ENCODE measurements at places on chromosomes 12 and 14. TPM values are rescaled to one million over a fixed set of nuclear protein-coding genes. Genes with fewer than 3 reads are reported as not detected.

GRCh38 chr12:54126696-54127537 is 61.9 kb downstream of the SMUG1 start:
- peak overlapping the region; percentile 85 for H3K4me3 ChIP-seq
- H3K27ac ChIP-seq: no peak overlapping the region
- H3K27me3 ChIP-seq: peaks cover 100% of the 10 kb centered on the region
- H3K4me1 ChIP-seq: peaks cover 21% of the 10 kb centered on the region

GRCh38 chr12:121379945-121380344 is 20.0 kb upstream of the RNF34 start:
- no peak for DNase-seq
- H3K27ac ChIP-seq: no peak overlapping the region
- H3K4me3 ChIP-seq: no peak overlapping the region
- no peaks in the 10 kb centered on the region for H3K4me1 ChIP-seq

DNA sequence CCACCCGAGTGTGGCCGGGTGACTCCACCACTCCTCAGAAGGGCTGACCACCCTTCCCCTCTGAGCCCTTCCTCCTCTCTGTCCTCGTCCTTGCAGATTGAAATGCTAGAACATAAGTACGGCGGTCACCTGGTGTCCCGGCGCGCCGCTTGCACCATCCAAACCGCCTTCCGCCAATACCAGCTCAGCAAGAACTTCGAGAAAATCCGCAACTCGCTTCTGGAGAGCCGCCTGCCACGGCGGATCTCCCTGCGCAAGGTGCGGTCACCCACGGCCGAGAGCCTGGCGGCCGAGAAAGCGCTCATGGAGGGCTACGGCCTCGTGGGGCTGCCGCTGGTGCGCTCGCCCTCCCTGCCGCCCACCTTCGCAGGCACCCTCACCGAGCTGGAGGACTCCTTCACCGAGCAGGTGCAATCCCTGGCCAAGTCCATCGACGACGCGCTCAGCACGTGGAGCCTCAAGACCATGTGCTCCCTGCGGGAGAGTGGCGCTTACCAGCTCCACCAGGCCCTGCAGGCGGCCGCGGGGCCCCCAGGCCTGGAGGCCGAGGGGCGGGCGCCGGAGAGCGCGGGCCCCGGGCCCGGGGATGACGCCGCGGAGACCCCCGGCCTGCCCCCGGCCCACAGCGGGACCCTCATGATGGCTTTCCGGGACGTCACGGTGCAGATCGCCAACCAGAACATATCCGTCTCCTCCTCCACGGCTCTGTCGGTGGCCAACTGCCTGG is 71.8 kb downstream of the IQSEC3 start:
- peaks cover 40% of the 10 kb centered on the region for H3K4me1 ChIP-seq
- peaks cover 21% of the 10 kb centered on the region for H3K27me3 ChIP-seq
- no peak overlapping the region for H3K4me3 ChIP-seq
- H3K27ac ChIP-seq: no peak overlapping the region
- no peaks in the 10 kb centered on the region for H3K36me3 ChIP-seq

DNA sequence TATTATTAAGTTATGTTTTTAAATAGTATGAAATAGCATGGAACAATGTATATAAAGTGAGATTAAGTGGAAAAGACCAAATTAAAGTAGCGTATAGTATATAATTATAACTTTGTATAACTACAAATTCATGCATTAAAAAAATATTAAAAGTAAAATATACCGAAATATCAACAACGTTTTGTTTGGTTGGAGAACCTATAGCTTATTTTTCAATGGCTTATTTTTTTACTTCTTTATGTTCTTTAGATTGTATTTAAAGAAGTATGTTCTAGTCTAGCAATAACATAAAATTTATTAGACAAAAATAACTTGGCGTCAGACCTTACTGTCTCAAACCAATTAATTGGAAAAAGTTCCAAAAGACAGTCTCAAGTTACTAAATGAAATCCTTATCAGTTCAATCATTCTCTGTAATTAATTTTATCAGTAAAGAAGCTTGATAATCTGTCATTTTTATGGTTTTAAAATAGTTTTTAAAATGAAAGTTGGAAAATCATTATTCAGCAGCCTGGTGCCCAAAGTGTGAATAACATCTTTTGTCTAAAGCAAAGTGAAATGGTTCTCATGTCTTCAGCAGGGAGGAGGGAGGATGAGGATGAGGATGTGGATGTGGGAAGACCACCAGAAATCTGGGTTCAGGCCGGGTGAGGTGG is 46.7 kb downstream of the IRAK3 start:
- H3K4me3 ChIP-seq: peak overlapping the region; percentile 56
- DNase-seq: no peak
- H3K36me3 ChIP-seq: no peaks in the 10 kb centered on the region
- H3K4me1 ChIP-seq: peaks cover 5% of the 10 kb centered on the region
- no peak overlapping the region for H3K27ac ChIP-seq

- no peak for DNase-seq
- no peaks in the 10 kb centered on the region for H3K4me1 ChIP-seq
- H3K27me3 ChIP-seq: peaks cover 6% of the 10 kb centered on the region
- no peak overlapping the region for H3K27ac ChIP-seq
- no peak overlapping the region for H3K4me3 ChIP-seq
Measured at GRCh38 chr14:22723815-22724214, 42.7 kb upstream of the OXA1L start.

KRT78 gene
- not detected for total RNA-seq

- H3K4me3 ChIP-seq: no peak overlapping the region
- peaks cover 3% of the 10 kb centered on the region for H3K4me1 ChIP-seq
- no peak for DNase-seq
- H3K27ac ChIP-seq: no peak overlapping the region
- peaks cover 10% of the 10 kb centered on the region for H3K27me3 ChIP-seq
Measured at GRCh38 chr12:132354982-132355680, 25.7 kb upstream of the GALNT9 start.

- H3K27ac ChIP-seq: no peak overlapping the region
- H3K4me1 ChIP-seq: no peaks in the 10 kb centered on the region
- no peak for DNase-seq
Measured at GRCh38 chr12:88063375-88063774, 34.2 kb upstream of the C12orf50 start.

SLC6A13 gene
- 0.27 TPM for total RNA-seq

AQP6 gene
- 0.21 TPM for total RNA-seq

GABARAPL1 gene
- 17.4 TPM for total RNA-seq

TPCN1 gene
- 18.9 TPM for total RNA-seq

DNA sequence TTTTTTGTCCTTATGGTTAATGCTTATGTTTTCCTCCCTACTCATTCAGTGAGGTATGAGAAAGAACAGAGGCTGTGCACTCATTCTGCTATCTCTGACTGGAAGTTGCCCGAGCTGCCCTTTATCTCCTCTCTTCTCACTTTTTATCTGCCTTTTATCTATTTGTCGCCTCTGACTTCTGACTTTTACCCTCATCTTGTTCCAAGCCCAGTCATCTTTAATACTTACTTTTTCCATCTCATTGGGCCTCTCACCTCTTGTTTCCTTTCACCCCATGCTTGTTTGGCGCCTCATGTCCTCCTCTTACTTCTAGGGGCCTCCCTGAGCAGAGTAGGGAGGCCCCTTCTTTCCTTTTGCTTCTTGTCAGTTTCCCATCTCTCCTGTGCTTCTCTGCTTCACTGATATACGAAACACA is 50.7 kb downstream of the DIP2B start:
- no peak for DNase-seq
- H3K36me3 ChIP-seq: no peaks in the 10 kb centered on the region
- H3K4me1 ChIP-seq: peaks cover 10% of the 10 kb centered on the region
- no peaks in the 10 kb centered on the region for H3K27me3 ChIP-seq
- no peak overlapping the region for H3K4me3 ChIP-seq
- no peak overlapping the region for H3K27ac ChIP-seq

DNA sequence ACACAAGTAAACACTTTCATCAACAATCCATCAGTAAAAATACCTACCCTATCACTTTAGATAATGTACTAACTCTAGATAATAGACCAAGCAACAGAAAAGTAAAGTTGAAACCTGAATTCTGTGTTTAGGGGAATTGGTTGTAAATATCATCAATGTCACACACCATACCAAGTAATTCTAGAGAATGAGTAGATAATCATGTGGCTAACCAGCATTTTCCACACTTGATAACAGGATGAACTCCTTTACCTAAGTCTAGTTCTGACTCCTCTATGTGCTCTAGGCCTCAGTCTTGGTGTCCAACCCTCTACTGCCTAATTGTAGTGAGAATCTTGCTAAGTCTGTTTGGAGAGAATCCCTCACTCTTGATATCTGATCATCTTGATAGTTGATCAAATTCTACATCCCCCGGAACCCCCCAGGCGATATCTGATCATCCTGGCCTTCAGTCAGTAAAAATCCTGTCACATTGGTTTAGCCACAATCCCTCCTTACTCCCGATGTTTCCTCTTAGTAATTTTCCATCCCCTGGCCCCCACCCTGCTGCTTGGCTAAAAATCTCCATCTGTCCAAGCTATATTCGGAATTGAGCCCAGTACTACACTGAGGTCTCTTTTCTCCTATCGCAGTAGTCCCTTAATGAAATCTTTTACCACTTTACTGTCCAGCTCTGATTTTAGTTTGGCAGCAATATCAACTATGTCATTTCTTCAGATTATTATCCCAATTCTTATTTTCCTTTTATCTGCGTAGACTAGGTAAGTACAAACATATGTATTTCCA is 3.4 kb upstream of the SLCO1A2 start:
- H3K27ac ChIP-seq: no peak overlapping the region
- no peak overlapping the region for H3K4me3 ChIP-seq
- H3K27me3 ChIP-seq: no peaks in the 10 kb centered on the region
- no peak for DNase-seq

AHNAK2 gene
- 1.4 TPM for total RNA-seq

CISTR gene
- total RNA-seq: not detected

GRCh38 chr14:103854017-103854808 is 6.8 kb upstream of the PPP1R13B start:
- H3K4me1 ChIP-seq: peaks cover 20% of the 10 kb centered on the region
- no peak for DNase-seq
- H3K27me3 ChIP-seq: peaks cover 21% of the 10 kb centered on the region
- H3K4me3 ChIP-seq: peak overlapping the region; percentile 35

DNA sequence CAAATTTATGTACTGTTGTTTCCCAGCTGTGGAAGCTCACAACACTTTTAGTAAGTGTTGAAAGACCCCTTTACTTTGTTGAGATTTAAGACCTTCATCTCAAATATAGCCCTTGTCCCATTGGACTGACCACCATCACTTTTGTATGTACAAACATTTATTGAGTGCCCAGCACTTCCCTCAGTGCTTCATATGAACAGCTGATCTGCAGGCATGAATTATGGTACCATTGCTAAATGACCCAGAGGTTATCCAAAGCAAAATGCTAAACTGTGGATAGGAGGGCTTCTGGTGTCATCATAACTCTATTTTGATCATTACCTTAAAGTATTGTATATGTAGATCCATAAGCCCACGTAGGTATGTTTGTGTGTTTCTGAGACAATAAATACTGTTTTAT is 285.7 kb upstream of the RGS6 start:
- H3K4me1 ChIP-seq: peaks cover 24% of the 10 kb centered on the region
- no peak for DNase-seq

DNA sequence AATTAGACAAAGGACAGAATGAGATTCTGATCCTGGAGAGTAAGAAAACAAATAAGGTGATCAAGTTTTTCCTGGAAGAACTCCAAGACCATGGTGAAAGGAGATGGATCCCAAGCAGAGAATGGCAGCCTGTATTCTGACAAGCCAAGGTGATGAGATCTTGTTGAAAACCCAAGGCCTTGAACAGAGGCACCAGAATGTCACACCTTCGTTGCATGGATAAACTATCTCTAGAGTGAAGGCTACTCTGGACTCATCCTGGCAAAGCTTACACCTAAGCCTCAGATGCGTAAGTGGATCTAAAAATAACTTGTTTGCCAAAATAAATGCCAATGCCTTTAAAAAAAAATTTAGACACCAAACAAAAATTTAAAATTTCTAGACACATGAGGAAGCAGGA is 605.9 kb downstream of the ETNK1 start:
- no peaks in the 10 kb centered on the region for H3K36me3 ChIP-seq
- no peak overlapping the region for H3K27ac ChIP-seq
- H3K4me3 ChIP-seq: no peak overlapping the region
- no peak for DNase-seq
- H3K27me3 ChIP-seq: no peaks in the 10 kb centered on the region

Data from neural crest cell (in vitro differentiated cells).